AG04450 (cell line): ENCODE measurements at places on chromosomes 6 and 20. TPM values are rescaled to one million over a fixed set of nuclear protein-coding genes. Genes with fewer than 3 reads are reported as not detected.

Gene DUSP15
- not detected in 2 replicates for polyA plus RNA-seq

DNA sequence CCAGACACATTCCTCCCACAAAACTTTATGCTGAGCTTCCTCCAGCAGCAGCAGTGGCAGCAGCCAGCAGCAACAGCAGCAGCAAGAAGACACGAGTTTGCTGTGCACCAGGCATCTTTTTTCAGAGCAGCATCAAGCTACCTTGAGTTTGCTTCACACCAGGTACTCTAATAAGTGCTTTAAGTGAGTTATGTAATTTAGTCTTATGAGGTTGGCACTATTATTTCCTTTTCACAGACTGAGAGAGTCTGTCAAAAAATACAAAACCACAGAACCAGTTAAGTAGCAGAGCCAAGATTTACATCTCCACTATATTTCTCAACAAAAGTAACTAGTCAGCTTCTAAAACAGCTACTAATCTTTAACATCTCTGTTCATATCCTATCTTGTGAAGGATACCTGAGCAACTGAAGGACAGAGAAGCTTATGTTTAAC is 23.7 kb downstream of the RANBP9 start:
- DNase-seq = no peak

DNA sequence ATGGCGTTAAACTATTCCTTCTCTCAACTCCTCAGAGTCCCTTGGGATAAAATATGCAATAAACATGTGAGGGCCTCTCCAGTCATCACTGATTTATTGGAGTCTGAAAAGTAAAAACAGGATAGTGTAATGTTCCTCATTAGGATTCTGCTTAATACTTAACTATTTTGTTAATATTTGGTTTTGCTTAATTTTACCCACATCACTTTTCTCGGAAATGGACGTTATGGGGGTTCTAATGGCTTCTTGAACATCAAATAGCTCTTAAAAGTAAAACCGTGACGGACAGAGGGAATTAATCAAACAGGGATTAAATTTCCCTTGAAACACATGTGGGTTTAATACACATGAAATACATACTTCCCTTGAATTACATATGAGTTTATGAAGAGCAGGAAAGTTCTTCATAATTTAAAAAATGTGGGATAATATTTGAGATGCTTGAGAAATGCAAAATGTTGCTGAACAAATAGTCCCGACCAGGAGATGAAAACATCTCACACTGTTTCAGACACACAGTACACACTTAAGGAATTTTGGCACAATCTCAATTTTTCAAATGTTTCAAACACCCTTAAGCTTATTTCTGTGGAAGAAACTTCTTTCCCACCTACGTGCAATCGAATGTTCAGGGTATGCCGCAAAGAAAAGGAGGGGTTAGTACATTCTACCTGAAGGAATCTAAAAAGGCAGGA is 38.4 kb upstream of the EIF2S2 start:
- no peak for DNase-seq

Gene PTP4A1
- 34.3 and 37.7 TPM in 2 replicates for polyA plus RNA-seq

Gene TBPL1
- 54.1 and 71.2 TPM in 2 replicates for polyA plus RNA-seq

DNA sequence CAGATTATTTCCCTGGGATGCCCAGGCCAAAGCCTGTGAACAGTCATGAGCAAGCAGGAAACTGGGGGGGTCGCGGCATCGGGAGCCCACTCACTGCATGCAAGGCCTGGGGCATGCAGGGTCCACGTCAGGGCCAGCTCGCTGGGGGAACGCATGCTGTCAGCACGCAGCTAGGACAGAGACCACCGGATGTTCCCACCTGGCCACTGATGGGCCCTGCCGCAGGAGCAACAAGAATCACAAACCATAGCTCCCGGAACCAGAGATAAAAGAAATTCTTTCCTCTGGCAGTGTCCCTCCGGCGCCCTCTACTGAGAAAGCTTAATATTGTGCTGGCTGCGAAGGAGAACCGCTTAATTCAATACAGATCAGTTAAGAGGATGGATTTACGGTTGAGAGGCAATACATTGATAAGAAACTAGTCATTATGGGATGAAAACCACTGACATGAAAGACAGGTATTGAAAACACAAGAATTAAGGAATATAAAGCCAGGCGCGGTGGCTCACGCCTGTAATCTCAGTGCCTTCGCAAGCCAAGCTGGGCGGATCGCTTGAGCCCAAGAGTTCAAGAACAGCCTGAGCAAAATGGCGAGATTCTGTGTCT is 32.6 kb downstream of the C6orf15 start:
- DNase-seq = peak; percentile 41

GRCh38 chr20:32970973-32971300 is 33.3 kb downstream of the SUN5 start:
- no peak for DNase-seq

Gene HCK
- polyA plus RNA-seq = not detected in 2 replicates

GRCh38 chr6:7234547-7234946 is 78.5 kb downstream of the SSR1 start:
- no peak for DNase-seq

Gene SMIM29
- 11.3 and 17.2 TPM in 2 replicates for polyA plus RNA-seq

GRCh38 chr6:42821341-42821668 is 39.5 kb downstream of the BICRAL start:
- DNase-seq = no peak

Gene MAS1
- not detected in 2 replicates for polyA plus RNA-seq

GRCh38 chr6:32047084-32047478 is 8.9 kb downstream of the CYP21A2 start:
- DNase-seq = no peak

- no peak for DNase-seq
These were observed 98.3 kb downstream of the ELOVL5 start for GRCh38 chr6:53250176-53251032.

- no peak for DNase-seq
These were observed 58.6 kb upstream of the ZNF217 start for GRCh38 chr20:53652090-53652858.

Gene BANF2
- not detected in 2 replicates for polyA plus RNA-seq

DNA sequence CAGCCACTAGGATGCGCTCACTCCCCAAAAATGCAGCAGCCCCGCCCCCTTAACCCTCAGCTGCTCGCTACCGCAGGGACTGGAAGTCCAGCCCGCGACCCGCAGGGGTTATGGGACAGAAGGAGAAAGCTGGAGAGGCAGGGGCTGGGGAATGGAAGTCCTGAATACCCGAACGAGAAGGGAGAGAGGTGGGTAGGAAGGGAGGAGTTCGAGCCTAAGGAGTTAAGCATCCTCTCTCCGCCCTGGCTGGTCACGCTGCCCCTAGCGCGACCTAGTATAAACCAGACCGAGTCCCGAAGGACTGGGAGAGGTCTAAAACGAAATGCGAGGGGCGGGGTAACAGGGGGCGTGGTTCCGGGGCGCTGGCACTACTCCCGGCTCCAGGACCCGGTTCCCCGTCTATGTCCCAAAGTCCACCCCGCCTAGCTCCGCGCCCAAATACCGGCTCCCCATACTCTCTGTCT is 448 bp upstream of the DDAH2 start:
- peak; percentile 51 for DNase-seq

GRCh38 chr6:3228046-3228671 is 706 bp upstream of the TUBB2B start:
- DNase-seq = no peak

DNA sequence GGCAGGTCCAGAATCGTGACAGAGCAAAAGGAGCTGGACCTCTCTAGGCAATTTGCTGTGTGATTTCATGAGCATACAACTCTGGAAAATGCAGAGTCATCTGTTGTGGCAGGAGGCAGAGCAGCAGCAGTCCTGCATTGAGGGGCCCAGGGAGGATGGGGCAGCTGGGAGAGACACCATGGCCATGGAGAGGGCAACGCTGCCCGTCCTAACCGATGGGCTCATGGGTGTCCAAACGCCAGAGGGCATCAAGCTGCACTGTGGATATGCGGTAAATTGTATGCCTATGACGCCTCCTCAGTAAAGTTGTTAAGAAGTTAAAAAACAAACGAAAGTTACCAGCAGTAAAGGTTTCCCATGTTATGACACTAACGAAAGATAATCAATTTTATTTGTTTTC is 42.2 kb upstream of the DACT2 start:
- no peak for DNase-seq

GRCh38 chr20:49276961-49277785 is 684 bp downstream of the ZNFX1 start:
- no peak for DNase-seq

GRCh38 chr6:162773996-162774395 is 46.2 kb downstream of the PACRG start:
- no peak for DNase-seq

Gene BIRC7
- not detected in 2 replicates for polyA plus RNA-seq

DNA sequence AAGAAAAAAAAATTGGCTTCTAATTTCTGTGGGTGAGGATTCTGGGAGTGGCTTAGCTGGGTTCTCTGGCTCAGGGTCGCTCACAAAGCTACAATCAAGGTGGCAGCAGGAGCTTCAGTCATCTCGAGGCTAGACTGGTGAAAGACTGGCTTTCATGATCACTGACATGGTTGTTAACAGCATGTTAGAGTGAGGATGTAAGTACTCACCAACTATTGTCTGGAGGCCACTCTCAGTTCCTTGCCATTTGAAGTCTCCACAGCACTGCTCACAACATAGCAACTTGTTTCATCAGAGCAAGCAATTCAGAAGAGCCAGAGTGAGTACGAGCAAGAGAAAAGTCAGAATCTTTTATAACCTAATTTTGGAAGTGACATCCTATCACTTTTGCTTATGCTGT is 145.7 kb upstream of the PRSS16 start:
- DNase-seq = no peak

DNA sequence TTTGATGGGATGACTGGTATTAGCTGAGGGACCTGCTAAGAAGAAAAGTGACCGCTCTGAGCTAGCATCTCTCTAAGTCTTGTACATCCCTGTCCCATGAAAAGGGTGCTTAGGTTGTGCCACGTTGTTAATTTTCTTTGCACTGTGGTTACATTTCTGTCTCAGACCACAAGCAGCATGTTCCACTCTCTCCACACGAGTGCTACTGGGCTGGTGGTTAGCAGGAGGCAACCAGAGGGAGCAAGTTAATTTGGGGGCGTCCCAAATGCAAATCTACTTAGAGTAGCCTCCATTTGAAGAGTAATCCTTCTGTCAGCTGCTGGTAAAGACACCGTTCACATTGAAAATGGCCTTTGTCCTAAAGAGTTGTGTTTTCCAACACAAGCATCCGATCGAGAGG is 3.4 kb upstream of the SCML4 start:
- no peak for DNase-seq

- DNase-seq = no peak
These were observed 22.4 kb downstream of the IL17A start for GRCh38 chr6:52208612-52209011.

Gene BPIFB4
- polyA plus RNA-seq = not detected in 2 replicates

Gene SCRT2
- polyA plus RNA-seq = not detected in 2 replicates

DNA sequence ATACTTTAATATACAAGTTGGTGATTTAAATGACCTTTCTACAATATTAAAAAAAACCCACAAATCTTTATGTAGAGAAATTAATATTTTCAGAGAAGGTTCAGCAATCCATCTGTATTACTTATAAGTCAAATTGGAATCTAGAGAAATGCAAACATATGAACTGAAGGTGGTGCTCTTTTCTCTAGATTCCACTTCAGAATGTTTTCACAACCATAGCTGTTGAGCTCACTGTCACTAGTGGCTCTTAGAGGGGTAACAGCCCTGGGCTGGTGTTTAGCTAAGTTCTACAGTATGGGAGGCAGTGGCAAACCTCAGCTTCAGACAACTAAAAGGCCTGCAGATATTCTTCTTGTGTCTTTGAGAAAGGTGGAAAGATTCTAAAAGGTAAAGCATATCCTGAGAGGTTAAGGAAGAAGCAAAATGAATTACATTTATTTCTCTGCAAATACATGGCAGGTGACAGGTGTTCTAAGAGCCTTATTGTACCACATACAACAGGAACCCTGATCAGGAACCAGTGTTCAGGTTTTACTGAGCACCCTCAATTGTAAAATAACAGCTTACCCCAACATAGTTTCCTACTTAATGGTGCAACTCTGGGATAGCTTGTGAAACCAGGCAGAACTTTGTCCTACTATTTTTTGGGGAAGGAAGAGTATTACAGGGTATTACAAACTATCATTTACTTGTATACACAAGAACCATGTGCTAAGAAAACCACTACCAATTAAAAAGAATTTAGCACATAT is 56.6 kb upstream of the SAMHD1 start:
- no peak for DNase-seq

Gene IL20RA
- 0.09 TPM in 1 of 2 replicates, not detected in the other for polyA plus RNA-seq

DNA sequence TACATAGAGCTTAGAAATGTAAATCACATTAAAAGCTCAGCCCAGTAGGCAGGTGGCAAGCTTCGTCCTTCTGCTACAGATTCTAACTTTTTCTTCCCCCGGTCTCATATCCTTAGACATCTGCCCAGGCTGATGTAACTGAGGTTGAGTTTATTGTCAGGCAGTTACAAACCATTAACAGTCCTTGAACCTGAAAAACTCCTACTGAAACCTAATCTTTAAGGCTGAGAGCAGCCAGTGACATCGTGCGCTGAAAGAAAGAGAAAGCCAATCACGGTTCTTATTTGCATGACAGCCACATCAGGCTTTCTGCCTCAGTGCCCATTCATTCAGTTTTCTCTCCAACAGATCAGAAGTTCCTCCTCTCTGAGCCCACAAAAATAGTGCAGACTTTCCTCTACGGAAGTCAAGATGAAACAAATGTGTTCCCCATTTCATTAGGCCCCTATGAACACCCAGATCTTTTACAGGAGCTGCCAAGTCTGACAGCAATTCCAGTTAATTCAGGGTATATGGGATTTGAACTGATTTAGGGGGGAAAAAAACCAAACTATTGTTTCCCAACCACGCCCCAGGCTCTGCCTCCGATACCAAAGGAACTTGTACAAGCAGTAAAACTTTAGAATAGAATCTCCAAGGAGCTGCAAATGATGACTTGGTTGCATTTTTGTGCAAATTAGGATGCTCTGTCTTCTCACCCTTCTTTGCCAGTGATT is at the start of gene NHSL1:
NHSL1 (minus strand) TSS at position 192 of the 716 bp plus-strand sequence. CDS start 204 bp downstream, outside the sequence.
- no peak for DNase-seq

Gene SPATA25
- 0.43 and 0.50 TPM in 2 replicates for polyA plus RNA-seq

Gene FBXO5
- 7.1 and 13.1 TPM in 2 replicates for polyA plus RNA-seq

DNA sequence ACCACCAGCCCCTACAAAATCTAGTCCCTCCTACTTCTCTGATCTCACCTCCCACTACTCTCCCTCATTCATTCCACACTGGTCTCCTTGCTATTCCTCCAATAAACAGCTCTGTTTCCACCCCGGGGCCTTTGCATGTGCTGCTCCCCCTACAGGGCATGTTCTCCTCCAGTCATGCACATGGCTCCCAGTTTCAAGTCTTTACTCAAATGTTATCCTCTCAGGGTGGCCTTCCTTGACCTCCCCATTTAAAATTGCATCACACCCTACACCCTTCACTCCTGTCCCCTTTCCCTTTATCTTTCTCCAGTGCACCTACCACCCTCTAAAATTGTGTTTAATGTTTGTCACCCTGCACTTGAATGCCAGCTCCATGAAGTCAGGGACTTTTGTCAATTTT is 174.5 kb downstream of the MRPL14 start:
- no peak for DNase-seq

- DNase-seq = no peak
These were observed 18.2 kb upstream of the CEP85L start for GRCh38 chr6:118669561-118669960.

GRCh38 chr20:46700481-46700880 is 9.0 kb upstream of the SLC2A10 start:
- DNase-seq = no peak
